ENCODE measurements at places on chromosomes 5 and 9.

- DNase-seq: no peak
Observed at GRCh38 chr5:146165903-146166302, 16.5 kb downstream of the LARS1 start.

DNA sequence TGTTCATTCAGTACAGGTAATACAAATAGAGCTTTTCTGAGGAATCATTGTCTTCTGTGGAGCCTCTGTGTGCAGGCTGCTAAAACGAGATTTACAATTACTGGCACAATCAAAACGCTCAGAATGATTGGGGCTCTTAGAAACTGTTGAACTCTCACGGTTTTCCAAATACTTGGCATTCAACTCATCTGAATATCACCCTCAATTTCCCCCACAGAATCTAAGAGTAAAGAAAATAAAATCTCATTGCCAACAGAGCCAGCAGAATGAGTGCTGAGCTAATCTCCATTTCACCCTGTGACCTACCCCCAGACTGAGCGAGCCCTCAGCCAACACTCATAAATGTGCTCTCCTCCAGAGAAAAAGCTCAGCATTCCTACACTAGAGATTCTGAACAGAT is 35.3 kb upstream of the TMED7 start:
- DNase-seq: no peak

DNA sequence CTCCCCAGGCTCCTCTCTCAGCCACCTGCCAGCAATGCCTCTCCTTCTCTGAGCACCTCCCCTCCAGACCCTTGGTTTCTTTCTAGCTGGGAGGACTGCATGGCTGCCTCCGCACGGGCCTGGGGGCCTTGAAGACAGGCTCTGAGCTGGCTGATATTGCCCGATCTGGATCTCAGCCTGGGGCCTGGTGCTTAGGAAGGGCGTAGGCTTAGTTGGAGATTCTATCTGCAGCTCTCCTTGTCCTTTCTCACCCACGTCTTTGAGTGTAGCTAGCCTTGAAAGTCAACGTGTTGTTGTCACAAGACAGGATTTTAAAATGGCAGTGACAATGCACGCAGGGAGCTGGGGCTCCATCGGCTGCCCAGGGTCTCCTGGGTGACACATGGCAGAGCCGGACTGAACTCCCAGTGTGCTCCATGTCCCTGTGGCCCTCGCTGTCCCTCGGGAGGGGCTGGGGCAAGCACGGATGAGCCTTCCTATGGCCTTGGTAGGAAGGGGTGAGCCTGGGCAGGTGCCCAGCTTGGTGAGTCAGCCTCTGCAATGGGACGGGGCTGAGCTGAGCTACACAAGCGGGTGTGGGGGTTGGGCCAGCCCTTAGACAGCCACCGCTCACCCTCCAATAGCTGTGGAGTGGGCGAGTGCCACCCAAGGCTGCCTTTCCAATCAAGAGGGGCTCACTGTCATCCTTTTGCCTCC is 9.4 kb downstream of the ADAMTSL2 start:
- DNase-seq: no peak

DNA sequence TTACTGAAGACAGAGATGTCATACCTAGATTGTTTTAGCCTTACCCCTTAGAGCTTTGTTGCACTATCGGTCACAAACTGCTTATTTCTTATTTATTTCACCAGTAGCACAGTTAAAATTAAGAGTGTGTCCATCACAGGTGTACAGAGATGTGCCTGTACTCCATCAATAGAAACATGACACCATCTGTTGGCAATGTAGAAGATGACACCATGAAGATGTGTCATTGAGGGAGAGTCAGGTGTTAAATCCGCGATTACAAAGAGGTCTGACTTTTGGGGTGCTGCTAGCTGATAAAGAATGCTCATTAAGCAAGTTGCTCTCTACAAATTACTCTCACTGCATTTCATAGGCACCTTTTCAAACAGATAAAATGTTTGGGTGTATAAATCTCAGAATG is 164.4 kb downstream of the SMARCA2 start:
- DNase-seq: no peak

GRCh38 chr9:93630806-93631411 is 54.5 kb downstream of the PHF2 start:
- DNase-seq: no peak

DNA sequence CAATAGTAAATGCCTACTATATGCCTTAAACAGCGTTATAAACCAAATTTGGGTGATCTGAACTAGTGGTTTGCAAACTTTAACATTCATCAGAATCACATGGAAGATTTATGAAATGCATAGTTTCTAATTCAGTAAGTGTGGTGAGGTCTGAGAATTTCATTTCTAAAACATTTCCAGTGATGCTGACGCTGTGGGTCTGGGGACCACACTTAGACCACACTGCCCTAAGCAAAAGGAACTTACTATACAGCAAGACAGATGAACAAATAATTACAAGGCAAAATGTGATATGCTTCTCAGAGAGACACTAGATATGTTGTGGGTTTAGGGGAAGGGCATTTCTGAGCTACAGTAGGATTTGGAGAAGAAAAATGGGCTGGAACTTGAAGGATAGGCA is 72.6 kb downstream of the OXCT1 start:
- DNase-seq: no peak

- DNase-seq: no peak
Observed at GRCh38 chr9:136169495-136169894, 35.4 kb downstream of the LHX3 start.

DNA sequence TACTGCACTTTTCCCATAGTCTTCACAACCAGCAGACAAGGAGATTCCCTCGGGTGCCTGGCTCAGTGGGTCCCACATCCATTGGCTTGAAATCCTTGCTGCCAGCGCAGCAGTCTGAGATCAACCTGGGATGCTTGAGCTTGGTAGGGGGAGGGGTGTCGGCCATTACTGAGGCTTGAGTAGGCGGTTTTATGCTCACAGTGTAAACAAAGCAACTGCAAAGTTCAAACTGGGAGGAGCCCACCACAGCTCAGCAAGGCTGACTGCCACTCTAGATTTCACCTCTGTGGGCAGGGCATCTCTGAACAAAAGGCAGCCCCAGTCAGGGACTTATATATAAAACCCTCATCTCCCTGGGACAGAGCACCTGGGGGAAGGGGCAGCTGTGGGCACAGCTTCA is 512.3 kb upstream of the MPDZ start:
- no peak for DNase-seq

Data from suprapubic skin (tissue), 4 donors.